ENCODE measurements at places on chromosomes 11 and 22.

- no peak for DNase-seq
Measured at GRCh38 chr11:76310832-76311595, 69.9 kb downstream of the THAP12 start.

GRCh38 chr11:120880498-120881175, 143.3 kb upstream of the TBCEL start:
- DNase-seq = no peak

- DNase-seq = no peak
Measured at GRCh38 chr11:27201454-27202302, 161.1 kb downstream of the BBOX1 start.

GRCh38 chr11:10495464-10495786, 40.4 kb downstream of the AMPD3 start:
- no peak for DNase-seq

DNA sequence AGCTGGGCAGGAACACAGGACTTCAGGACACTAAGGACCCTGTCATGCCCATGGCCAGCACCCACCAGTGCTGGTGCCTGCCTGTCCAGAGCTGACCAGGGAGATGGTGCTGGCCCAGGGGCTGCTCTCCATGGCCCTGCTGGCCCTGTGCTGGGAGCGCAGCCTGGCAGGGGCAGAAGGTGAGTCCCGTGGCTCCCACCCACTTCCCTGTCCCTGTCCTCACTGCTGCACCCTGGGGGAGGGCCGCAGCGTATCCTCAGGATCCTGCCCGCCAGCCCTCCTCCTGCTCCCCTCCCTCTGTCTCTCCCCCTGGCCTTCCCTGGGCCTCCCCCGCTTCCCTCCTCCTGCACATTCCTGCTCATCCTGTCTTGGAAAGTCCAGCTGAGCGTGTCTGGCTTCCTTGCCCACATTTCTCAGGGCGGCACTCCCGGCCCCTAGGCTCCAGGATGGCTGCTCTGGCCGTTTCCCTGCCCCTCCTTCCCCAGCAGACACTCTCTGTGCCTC, 8.7 kb downstream of the CSF2RB start:
- DNase-seq = no peak

GRCh38 chr11:62689421-62690183, at the start of gene LRRN4CL:
LRRN4CL (minus strand) TSS chr11:62689530; CDS start chr11:62688508, 1,022 bp downstream.
- no peak for DNase-seq

DNA sequence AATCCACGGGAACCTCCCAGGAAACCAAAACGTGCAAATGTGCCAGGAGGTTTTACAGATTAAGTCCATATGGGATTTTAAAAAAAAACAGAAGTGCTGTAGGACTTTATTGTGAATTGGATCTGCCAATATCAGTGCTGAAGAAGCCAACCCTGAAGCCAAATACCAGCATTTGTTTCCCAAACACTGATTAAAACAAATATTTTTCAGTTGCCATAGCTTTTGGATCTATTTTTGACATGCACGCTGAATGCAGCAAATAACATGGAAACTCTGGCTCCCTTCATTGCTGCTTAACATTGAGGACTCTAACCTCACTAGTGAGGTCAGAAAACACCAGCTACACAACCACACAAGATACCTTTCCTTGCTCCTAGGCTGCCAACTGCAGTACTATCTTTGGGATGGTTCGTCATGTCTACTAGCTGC, 28.4 kb upstream of the SIK2 start:
- DNase-seq = no peak

- no peak for DNase-seq
Measured at GRCh38 chr11:19577976-19578619, 134.5 kb upstream of the NAV2 start.

GRCh38 chr11:126853732-126854131, 146.8 kb downstream of the KIRREL3 start:
- no peak for DNase-seq

- DNase-seq = no peak
Measured at GRCh38 chr22:29521526-29521925, 32.0 kb downstream of the THOC5 start.

- no peak for DNase-seq
Measured at GRCh38 chr11:37948258-37948657, 1350.2 kb upstream of the RAG2 start.

DNA sequence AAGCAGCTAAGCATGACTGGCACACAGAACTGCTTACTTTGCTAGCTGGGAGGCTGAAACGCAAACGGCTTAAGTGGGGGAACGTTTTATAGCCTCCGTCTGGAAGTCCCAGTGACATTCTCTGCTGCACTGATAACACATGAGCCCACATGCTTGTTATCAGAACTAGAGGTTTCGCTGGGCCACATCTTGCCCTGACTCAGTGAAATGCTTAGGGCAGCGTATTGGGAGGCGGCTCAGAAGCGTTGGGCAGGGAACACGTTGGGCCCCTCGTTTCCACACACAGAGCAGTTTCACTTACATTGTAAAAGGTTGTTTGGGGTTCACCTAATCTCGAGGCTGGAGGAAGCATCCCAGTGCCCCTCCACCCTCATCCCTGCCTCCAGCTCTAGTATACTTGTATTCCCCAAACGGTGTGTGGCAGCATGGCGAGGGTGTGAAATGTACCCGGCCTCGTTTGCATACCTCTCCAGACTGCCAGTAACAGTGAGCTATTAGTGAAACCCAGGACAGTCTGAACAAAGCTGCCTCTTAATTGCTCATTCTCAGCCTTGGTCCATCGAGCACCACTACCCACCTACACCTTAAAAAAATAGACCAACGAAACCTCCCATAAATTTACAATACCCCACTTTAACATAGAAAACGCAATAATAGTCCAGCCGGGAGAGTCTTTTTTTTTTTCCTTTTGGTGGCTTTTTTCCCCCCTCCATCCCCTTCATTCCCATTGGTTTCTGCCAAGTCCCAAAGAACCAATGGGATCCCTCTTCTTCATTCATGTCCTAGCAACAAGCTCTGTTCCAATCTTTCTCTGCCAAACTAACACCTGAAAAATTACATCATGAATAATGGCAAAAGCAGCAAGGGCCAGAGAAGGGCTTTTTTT, 218.8 kb upstream of the SORL1-AS1 start:
- DNase-seq = no peak

DNA sequence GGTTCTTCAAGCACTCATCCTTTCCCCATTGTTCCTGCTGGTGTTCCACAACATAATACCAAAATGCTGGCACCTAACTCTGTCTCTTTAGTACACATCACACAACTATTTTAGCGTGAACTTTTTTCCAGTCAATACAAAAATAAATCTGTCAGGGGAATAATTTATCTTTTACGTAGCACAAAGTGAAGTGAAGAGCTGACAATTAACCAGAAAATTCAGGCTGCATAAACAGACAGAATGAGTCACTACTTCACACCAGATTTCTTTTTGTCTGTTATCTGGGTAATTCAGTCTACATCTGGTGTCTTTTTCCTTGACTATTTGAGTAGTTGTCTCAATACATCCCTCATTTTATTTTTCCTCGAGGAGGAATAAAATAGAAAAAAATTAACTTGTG, 7.9 kb upstream of the ETS1 start:
- no peak for DNase-seq

DNA sequence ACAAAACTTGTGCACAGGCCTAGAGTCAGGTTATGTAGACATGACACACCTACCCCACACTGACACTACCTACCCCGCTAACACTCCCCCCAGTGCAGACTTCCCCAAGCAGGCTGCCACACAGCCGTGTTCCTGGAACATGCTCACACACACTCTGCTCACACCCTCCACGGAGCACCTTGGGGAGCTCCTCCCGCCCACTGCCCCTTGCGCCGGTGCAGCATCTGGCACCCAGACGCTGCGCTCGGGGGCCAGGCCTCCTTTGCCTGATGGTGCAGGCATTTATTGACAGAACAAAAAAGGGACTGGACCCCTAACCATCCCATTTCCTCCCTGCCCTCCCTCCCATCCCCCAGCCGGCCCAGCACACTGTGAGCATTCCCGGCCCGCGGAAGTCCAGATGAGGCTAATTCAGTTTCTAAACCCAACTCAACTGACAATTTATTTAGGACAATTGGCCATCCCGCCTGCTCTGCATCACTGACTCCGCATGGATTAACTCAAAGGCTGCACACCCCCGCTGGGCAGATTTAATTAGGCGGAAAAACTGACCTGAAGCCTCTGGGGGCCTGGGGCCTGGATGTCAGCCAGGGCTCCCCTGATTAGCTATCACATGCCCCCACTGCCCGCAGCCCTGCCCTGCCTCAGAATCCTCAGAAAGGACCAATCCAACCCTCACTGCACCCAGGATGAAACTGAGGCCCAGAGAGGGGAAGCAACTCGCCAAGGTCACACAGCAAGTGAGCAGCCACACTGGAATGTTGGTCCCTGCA, 30.1 kb downstream of the KCNC1 start:
- DNase-seq = no peak

DNA sequence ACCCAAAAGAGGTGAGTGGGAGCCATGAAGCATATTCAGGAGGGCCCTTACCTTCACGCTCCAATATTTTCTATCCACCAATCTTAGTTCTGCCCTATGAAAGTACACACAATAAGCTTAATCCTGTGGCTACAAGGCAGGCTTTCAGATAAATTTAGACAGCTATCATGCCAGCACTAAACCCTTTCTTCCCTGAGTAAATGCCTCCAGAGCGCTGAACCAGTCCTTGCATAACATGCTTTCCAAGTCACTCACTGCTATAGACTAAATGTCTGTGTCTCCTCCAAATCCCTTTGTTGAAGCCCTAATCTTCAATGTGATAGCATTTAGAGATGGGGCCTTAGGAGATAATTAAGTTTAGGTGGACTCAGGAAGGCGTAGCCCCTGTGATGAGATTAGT, 50.3 kb upstream of the FIBIN start:
- DNase-seq = no peak

DNA sequence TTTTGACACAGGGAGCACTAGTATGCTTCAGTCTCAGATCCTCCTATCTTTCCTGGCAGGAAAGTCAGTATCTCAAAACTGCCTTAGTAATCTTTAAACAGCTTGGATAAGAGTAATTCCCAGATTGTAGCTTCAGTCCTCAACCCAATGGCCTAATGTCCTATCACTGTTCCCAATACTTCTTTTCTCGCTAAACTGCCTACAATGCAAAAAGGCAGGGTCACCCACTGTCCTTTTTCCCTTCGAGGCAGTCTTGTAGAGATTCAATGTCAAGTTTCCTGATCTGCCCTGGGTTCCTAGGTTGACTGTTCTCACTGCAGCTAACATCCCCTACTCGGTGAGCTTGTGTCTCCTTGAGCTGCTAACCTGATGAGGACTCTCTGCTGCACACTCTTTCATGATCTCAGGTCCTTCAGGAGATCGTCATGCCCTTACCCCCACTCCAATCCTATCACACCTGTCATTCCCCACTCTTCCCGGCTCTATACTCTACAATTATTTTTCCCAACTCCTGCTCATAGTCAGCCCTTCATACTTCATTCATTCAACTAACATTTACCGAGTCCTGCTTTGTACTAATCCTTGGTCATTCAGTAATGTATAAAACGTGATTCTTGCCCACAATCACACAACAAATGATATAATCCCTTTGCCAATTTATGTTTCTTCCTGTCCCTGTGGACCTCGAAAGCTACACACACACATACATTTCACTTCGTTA, 904 bp downstream of the C2CD3 start:
- no peak for DNase-seq

GRCh38 chr11:90251599-90251998, 28.8 kb upstream of the CHORDC1 start:
- no peak for DNase-seq

DNA sequence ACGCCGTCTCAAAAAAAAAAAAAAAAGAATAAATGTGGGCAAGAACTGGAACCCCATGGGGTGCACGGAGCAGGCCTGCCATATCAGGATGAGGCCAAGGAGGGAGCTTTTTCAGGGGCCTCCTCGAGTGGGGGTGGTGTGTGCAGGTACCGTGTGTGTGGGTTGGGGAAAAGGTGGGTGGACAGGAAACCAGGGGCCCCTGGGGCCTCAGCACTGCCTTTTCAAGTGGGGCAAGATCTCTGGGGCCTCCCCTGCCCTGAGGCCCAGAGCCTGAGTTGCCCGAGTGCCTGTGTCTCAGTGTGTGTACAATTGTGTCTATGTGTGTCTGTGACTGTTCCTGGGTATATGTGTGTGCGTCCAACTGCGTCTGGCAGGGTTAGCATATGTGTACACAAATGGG, 23.8 kb downstream of the TEF start:
- DNase-seq = no peak

DNA sequence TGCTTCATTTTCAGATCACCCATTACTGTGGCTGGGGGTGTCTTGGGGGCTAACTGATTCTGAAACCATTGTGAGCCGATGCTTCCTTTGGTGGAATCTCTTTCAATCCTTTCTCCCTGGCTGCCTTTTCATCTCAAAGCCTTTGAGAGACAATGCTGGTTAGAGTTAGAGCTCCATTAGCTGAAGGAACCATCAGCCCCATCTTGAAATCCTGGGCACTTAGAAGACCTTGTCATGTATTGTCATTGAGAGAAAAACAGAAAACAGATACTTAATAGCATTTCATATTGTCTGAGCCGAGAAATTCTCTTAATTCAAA, 6.7 kb downstream of the TEAD1 start:
- no peak for DNase-seq

DNA sequence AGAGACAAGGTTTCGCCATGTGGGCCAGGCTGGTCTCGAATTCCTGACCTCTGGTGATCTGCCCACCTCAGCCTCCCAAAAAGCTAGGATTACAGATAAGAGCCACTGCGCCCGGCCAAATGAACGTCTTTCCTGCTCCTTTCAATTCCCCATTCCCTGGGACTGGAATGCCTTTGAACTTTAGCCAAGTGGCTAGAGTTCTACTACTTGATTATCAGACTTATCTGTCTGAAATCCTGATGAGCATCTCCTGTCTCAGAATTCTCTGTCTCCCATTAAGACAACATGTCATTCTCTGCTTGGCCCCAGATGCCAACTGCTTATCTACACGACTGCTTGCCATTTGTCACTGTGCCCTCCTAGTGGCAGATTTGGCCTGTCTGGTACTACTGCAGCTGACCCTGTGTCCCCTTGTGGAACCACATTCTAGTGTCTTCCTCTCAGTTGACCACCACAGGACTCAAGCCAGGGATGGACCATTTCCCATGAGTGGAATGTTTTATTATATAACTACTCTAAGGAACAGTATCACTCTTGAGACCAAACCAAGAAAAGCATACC, 33.1 kb upstream of the IPO7 start:
- DNase-seq = no peak

DNA sequence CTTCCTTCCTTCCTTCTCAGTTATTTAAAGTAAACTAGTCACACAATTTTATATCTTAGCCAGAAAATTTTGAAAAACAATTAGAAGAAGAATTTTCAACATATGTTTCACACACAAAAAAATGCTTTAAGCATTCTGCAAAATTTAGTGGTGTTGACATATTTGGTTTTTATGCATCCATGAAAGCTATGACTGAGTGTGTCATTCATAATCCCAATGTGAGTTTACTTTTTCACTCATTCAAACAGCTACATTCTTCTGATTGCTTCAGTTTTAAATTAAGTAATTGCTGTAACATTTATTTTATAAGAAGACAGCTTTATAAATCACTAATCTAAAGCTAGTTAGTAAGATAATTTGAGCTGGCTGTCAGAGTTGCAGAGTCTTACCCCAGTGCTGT, 453.5 kb downstream of the LRRC4C start:
- no peak for DNase-seq

DNA sequence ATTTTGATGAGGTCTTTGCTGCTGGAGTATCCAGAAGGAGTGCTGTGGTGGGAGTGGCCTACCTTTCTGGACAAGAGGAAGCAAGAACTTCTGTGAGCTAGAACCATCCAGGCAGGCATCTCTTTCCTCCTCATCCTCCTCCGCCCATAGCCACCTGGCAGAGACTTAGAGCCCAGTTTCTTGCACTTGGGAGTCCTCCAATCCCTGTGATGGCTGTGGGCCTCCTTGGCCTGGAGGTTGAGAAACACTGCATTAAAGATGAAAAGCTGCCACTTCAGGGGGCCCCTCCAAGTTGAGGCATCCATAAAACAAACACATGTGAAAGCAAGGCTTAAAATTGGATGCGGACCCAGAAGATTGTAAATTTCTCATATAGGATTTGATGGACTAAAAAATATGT, 110.3 kb downstream of the ZBTB16 start:
- DNase-seq = no peak
